ENCODE measurements at places on chromosomes 12 and 14.

- no peaks in the 10 kb centered on the region for H3K4me1 ChIP-seq
- H3K36me3 ChIP-seq = no peaks in the 10 kb centered on the region
- no peak overlapping the region for H3K27ac ChIP-seq
- H3K27me3 ChIP-seq = peaks cover 42% of the 10 kb centered on the region
Measured at GRCh38 chr12:10362828-10363657, 26.8 kb downstream of the KLRK1 start.

DNA sequence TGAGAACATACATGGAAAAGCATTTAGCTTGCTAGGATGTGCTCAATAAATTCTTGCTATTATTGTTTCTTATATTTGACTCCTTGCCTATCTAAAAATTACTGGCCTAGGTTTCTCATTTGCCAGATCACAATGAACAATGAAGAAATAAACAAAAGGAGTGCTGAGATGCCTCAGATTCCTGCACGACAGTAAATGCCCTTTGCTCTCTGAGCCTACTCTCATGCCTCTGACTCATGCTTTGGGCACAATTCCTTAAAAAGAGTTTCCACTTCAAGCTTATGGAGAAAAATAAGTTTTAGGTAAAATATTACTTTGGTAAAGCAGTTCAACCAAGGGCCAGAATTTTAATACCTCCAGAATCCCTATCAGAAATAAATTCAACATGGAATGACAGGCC lies 30.9 kb downstream of the GRIN2B start:
- no peak for DNase-seq
- no peak overlapping the region for H3K27ac ChIP-seq
- H3K4me3 ChIP-seq = no peak overlapping the region
- H3K36me3 ChIP-seq = no peaks in the 10 kb centered on the region
- H3K27me3 ChIP-seq = peaks cover 2% of the 10 kb centered on the region

DNA sequence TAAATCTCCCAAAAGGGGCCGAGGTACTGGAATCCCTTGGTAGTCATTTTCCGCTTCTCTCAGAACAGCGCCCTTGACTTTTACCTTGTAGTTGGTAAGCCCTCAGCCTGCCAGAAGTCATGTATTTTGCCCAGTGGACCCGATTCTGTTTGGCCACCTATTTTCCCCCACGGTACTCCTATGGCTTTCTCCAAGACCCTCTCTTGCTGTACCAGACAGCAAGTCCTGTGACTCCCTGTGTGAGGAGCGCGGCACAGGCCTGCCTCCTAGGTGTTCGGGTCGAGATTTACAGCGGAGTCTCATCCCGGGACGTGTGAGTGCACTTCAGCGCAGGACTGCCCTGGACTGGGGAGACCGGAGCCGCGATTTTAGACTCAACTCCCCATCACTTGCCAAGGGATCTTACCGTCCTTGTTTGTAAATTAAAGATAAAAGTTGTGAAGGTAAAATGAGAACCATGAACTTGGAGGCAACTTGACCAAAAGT lies 1.1 kb upstream of the MBD6 start:
- no peak for DNase-seq
- H3K27ac ChIP-seq = peak overlapping the region; percentile 100
- H3K4me1 ChIP-seq = peaks cover 61% of the 10 kb centered on the region
- no peaks in the 10 kb centered on the region for H3K27me3 ChIP-seq

DNA sequence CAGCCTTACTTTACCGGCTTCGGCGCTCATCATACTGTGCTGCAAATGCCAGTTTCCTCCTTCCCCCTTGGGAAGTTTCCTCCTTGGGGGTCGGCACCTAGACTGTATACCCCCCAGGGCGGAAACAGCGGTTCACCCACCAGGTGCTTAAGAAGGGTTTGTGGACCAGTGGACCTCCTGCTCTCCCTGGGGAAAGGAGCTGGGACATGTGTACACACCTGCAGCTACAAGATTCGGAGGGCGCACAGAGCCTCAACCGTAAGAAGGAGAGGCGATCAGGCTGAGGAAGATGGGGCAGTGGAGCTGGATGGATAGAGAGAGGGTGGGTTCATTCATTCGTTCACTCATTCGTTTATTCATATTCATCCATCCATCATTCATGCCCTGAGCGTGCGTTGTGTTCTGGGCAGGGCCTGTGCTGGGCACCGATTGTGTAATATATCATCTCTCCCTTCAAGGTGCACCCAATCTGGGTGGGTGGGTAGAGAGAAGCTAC lies 717 bp upstream of the ZNF839 start:
- H3K4me3 ChIP-seq = peak overlapping the region; percentile 94
- peak overlapping the region; percentile 95 for H3K27ac ChIP-seq
- peaks cover 53% of the 10 kb centered on the region for H3K4me1 ChIP-seq
- peaks cover 3% of the 10 kb centered on the region for H3K27me3 ChIP-seq

- no peaks in the 10 kb centered on the region for H3K4me1 ChIP-seq
- H3K27ac ChIP-seq = no peak overlapping the region
- H3K36me3 ChIP-seq = no peaks in the 10 kb centered on the region
- no peak for DNase-seq
- no peak overlapping the region for H3K4me3 ChIP-seq
- H3K27me3 ChIP-seq = peaks cover 55% of the 10 kb centered on the region
Measured at GRCh38 chr14:64841121-64841651, 38.5 kb downstream of the SPTB start.

GRCh38 chr12:4026020-4026358 lies 152.8 kb upstream of the PARP11 start:
- H3K27me3 ChIP-seq = peaks cover 3% of the 10 kb centered on the region
- no peaks in the 10 kb centered on the region for H3K36me3 ChIP-seq
- H3K27ac ChIP-seq = no peak overlapping the region
- no peak overlapping the region for H3K4me3 ChIP-seq

GRCh38 chr14:57391517-57392195 lies 1.3 kb downstream of the NAA30 start:
- DNase-seq = no peak
- H3K4me3 ChIP-seq = peak overlapping the region; percentile 97
- H3K27me3 ChIP-seq = no peaks in the 10 kb centered on the region
- H3K4me1 ChIP-seq = peaks cover 49% of the 10 kb centered on the region
- H3K36me3 ChIP-seq = peaks cover 25% of the 10 kb centered on the region
- peak overlapping the region; percentile 67 for H3K27ac ChIP-seq

- no peaks in the 10 kb centered on the region for H3K27me3 ChIP-seq
- H3K27ac ChIP-seq = no peak overlapping the region
- no peaks in the 10 kb centered on the region for H3K36me3 ChIP-seq
- no peak overlapping the region for H3K4me3 ChIP-seq
- no peak for DNase-seq
Measured at GRCh38 chr12:90712671-90713070, 242.3 kb downstream of the CCER1 start.

DNA sequence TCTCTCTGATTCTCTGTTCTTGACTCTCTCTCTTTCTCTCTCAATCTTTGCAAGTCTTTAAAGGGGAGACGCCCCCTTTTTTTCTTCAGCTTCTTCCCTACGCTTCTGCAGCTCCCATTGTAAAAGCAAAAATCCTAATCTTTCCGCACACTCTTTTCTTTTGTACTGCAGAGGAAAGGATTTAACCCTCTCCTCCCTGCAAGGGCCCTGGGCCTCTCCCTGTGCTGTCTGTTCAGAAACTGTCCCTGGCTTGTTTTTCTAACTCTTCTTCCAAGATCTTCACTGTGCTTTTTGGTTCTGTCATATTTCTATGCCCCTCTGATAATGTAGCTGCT lies 10.9 kb upstream of the SALL2 start:
- no peak overlapping the region for H3K27ac ChIP-seq
- DNase-seq = no peak
- peaks cover 54% of the 10 kb centered on the region for H3K27me3 ChIP-seq
- H3K4me1 ChIP-seq = no peaks in the 10 kb centered on the region
- H3K4me3 ChIP-seq = no peak overlapping the region

DNA sequence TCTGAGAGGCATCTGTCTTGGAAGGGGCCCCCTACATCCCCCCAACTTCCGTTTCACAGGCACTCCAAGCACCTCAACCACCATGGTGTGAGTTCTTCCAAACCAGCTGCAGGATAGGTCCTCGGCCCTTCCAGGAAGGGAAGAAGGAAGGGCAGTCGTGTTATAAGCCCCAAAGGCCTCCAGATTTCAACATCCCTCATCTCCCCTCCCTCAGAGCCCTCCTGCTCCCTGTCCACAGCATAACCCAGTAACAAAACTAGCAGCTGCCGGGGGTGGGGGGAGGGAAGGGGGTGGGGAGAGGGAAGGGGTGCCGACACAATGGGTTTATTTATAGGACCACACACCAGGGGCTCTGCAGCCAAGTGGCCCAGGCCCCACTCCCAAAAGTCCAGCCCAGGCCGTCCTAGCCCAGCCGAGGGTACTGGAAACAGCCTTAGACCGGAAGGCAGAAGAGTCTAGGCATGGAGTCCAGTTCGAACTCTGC lies 18.3 kb downstream of the NCKAP5L start:
- H3K27ac ChIP-seq = no peak overlapping the region
- no peaks in the 10 kb centered on the region for H3K36me3 ChIP-seq
- peaks cover 5% of the 10 kb centered on the region for H3K4me1 ChIP-seq
- H3K4me3 ChIP-seq = no peak overlapping the region
- DNase-seq = no peak

DNA sequence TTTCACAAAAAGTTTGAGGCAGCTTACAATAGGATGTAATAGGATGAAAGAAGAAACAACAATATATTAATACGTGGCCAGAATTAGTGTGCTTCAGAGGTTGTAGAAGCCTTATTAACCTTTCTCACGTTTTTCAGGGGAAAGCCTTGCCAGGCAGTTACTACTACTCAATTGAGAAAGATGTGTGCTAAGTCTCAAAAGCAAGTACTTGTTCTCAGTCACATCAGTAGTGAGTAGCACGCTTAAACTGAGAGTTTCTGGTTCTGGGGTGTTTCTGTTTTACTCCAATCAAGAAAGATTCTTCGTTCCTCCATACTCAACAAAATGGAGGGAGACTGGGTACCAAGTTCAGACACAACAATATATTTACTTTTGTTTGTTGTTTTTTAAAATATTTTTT lies 38.7 kb downstream of the KLC1 start:
- no peaks in the 10 kb centered on the region for H3K27me3 ChIP-seq
- H3K4me1 ChIP-seq = no peaks in the 10 kb centered on the region
- no peak overlapping the region for H3K4me3 ChIP-seq
- no peak overlapping the region for H3K27ac ChIP-seq

DNA sequence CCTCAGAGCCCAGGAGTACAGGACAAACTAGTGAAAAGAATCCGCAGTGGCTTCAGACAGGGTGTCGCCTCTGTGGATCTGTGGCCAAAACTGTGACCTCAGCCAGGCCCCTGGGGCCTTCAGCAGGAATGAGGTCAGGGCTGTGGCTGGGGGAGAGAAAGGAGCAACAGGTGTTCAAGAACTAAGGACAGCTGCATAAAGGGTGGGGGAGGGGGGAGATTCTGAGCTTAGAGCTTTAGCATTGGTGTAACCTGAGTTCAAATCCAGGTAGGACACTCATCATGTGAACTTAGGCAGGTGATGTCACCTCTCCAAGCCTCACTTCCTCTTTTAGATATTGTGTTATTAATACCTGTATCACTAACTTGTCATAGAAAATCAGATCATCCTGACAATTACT lies 40.9 kb upstream of the CORO1C start:
- H3K27ac ChIP-seq = no peak overlapping the region
- H3K27me3 ChIP-seq = peaks cover 13% of the 10 kb centered on the region
- H3K4me1 ChIP-seq = no peaks in the 10 kb centered on the region
- DNase-seq = no peak

DNA sequence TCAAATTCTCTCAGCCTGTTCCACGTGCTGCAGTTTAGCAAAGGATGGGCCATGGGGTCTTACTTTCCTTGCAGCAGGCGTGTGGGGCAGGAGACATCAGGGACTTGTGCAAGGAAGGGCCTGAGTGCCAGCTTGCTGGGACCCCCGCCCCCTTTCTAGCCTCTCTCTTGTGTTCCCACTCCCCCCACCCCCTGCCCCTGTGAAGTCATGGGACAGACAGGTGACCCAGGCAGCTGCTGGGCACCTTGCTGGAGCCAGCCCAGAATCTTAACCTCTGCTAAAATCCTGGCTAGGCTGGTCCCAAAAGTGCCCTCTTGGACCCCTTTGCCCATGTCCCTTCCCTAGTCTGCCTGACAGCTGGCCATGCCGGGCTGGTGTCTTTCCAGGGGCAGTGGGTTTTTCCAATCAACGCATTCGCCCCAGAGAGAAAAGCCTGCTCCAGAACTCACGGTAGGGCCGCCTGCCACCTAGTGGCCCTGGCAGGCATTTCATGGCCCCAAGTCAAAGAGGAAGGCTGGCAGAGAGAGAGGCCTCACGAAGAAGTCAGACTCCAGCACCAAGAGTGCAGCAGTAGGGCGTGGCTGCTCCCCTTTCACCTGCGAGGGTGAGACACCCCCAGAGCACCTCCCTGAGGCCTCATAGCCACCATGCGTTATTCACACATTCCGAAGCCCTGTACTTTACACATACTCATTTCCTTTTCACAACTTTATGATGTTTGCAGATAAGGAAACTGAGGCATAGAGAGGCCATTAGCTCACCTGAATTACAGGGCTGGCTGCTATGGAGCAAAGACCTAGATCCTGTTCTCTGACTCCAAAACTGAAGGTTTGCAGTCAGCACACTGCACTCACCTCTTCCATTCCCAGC lies 67.4 kb downstream of the LGMN start:
- H3K27ac ChIP-seq = no peak overlapping the region
- no peaks in the 10 kb centered on the region for H3K27me3 ChIP-seq
- peak; percentile 66 for DNase-seq
- H3K4me3 ChIP-seq = no peak overlapping the region

DNA sequence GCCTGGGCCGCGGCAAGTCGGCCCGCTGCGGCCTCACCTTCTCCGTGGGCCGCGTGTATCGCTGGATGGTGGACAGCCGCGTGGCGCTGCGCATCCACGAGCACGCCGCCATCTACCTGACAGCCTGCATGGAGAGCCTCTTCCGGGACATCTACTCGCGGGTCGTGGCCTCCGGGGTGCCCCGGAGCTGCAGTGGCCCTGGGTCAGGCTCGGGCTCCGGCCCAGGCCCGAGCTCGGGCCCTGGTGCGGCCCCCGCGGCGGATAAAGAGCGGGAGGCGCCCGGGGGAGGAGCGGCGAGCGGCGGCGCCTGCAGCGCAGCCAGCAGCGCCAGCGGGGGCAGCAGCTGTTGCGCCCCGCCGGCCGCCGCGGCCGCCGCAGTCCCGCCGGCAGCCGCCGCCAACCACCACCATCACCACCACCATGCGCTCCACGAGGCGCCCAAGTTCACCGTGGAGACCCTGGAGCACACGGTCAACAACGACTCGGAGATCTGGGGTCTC lies 226.2 kb upstream of the CRY1 start:
- DNase-seq = peak; percentile 20
- H3K4me1 ChIP-seq = peaks cover 45% of the 10 kb centered on the region
- peak overlapping the region; percentile 92 for H3K27ac ChIP-seq
- no peaks in the 10 kb centered on the region for H3K36me3 ChIP-seq

GRCh38 chr14:45359746-45360145 lies 106.7 kb upstream of the MIS18BP1 start:
- no peaks in the 10 kb centered on the region for H3K27me3 ChIP-seq
- no peak overlapping the region for H3K27ac ChIP-seq
- no peak overlapping the region for H3K4me3 ChIP-seq
- no peaks in the 10 kb centered on the region for H3K4me1 ChIP-seq
- no peak for DNase-seq

DNA sequence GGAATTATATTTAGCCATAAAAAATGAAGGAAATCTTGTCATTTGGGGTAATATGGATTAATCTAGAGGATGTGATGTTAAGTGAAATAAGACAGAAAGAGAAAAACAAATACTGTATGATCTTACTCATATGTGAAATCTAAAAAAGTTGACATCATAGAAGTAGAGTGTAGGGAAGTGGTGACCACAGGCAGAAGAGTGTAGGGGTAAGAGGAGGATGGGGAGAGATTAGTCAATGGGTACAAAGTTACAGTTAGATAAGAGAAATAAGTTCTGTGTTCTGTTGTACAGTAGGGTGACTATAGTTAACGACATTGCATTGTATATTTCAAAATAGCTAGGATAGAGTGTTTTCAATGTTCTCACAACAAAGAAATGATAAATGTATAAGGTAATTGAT lies 87.0 kb downstream of the TSHR start:
- no peaks in the 10 kb centered on the region for H3K36me3 ChIP-seq
- no peak for DNase-seq
- no peak overlapping the region for H3K27ac ChIP-seq
